ENCODE measurements at places on chromosomes 5 and 9.

- no peak for DNase-seq
Measured at GRCh38 chr5:127153031-127153430, 79.7 kb upstream of the C5orf63 start.

DNA sequence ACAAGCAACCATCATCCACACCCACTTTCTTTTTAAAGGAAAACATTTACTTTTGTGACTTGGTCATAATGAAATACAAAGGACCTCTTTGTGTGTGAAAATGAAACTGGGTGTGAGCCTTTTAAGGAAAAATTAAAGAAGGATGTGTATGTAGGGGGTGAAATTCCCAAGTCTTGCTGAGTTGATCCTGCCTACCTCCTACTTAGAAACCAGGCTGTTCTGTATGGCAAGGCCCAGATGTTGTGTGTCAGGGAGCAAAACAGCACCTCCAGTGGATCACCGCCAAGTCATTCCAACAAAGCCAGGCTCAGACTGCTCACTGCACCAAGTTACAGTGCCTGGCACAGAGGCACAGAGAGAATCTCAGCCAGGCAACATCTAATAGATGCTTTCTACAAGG is 198.5 kb upstream of the FBN2 start:
- no peak for DNase-seq

DNA sequence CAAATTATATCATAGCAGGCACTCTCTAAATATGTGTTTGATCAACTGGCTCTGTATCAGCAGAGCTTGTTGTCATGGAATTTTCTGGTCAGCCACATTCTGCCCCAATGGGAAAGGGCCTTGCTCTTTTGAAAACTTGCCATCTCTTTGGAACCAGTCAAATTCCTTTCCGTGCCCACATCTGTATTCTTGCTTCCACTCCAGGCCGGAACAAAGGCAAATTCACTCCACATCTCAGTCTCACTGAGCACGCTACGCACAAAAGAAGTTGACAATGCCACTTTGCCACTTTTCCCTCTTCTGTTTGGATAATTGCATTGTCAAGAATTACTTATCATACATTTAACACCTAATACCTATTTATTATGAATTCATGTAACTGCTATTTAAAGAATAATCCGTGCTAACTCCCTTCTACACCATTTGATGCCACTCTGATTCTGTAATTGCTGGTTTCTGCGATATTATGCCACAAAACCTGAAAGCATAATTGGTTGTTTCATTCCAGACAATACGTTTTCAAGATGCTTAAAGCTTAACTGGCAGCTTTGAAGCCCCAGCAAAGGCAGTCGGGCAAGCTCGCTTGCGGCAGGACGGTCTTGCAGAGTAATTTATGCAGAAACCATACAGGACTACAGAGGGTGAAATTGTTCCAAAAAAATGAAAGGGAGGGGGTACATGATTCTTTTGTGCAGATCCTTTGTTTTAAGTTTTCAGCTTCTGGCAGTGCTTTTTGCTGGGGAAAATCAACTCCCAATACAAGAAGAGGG is 277.7 kb downstream of the MSX2 start:
- no peak for DNase-seq

DNA sequence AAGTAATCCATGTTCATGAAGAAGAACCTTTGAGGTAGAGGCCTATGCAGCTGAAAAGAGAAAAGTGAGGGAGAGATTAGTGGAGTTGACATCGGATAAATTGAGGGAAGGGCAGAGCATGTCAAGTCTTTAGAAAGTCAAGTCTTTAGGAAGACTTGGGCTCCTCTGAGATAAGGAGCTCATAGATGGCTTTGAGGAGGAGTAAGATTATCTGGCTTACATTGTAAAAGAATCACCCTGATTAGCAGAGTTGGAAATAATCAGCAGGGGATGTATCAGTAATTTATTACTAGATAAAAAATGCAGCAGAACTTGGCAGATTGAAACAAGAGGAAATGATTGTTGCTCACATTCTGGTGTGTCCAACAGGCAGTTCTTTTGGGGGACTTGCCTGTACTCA is 727.2 kb upstream of the WWC1 start:
- DNase-seq: no peak

DNA sequence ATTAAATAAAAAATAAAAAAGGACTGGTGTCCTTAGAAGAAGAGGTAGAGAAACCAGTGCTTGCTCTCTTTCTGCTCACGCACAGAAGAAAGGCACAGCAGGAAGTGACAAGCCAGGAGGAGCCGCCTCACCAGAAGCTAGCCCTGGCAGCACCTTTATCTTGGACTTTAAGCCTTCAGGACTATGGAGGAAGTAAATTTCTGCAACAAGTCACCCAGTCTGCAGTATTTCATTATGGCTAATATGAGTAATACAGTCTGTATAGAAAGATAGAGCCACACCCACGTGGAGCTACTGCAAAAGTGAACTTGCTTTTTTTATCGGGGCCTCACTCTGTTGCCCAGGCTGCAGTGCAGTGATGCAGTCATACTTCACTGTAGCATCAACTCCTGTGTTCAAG is 68.4 kb downstream of the PDZD2 start:
- DNase-seq: no peak

DNA sequence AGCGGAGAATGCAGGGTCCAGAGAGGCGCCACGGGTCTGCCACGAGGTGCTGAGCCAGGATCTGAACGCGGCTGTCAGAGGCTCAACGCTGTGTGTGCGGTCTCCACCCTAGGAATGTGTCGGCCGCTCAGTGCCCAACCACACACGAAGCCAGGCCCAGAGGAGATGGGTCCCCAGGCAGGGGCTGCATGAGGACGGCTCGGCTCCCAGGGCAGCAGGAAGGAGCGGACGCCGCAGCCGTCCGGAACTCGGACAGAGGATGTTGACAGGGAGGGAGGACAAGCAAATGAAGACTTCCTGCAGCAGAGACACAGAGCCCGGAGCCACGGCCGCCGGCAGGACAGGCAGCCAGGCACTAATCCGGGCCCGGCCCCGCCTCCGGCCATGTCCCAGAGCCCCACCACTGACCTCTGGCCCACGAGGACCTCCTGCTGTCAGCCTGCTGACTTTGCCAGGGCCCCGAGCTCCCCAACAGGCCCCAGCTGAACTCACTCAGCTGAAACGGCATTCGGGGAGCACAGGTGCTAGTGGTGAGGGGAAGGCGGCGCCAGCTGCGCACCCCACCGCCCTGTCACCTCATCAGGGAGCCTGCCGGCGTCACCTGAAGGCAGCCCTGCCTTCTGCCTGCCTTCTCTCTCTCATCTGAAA is 12.7 kb downstream of the VAV2 start:
- DNase-seq: peak; percentile 86

DNA sequence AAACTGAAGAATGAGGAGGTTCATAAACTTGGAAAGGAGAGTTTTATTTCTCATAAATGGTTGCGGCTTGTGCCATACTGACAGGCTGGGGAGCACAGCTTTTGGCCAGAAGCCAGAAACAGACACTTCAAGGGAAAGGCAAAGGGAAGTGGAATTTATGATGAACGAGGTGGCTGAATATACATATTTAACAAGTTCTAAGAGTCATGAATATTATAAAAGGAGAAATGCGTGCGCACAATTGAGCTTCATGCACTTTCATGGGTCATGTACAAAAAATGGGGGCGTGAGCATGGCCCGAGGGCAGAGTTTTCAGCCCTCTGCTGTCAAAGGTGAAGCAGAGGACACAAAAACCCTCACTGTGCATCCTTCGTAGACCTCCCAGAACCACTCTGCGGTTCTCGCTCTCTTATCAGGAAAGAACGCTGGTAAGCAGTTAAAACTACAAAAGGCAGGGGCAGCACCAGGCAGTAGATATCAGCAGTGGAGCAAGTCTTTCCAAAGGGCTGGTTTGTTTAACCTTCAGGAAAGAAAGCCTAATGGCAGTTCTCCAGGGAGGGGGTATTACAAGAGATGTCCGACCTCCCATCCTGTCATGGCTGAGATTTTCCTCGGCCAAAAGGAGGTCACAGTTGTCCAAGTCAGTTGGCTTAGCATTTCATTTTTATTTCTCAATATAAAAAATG is 29.0 kb downstream of the AUH start:
- no peak for DNase-seq

DNA sequence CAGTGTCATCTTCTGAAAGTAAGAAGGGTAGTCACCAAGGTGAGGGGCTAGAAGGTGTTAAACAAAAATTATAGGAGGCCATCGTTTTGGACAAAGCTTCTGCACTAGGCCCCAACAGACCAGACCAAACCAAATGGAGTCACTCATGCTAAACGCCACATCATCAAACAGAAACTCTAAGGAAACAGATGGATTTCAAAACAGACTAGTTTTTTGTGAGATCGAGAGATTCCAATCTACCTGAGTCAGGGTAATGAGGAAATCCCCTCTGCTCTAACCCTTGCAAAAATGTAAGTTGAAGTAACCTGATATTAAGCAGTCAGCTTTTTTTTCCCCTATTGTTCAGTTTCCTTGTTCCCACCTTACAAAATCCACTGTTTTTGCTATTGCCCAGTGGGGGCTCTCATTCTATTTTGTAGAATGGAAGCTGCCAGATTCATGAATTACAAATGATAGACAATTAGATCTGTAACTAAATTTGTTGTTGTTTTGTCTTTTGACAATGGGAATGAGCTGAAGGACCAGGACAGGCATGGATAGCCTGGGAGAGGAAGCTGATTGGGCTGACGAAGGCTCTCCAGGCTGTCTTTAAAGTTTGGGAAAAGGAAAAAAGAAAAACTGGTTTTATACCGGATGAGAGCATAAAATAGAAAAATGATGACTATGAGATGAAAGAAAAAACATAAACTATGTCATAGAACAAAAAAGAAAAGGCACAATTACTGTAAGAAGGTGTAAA is 94.7 kb upstream of the ADAMTSL1 start:
- DNase-seq: no peak

- DNase-seq: no peak
Measured at GRCh38 chr9:7816021-7816420, 16.4 kb upstream of the DMAC1 start.

GRCh38 chr5:2991884-2992283 is 240.4 kb upstream of the IRX2 start:
- no peak for DNase-seq

DNA sequence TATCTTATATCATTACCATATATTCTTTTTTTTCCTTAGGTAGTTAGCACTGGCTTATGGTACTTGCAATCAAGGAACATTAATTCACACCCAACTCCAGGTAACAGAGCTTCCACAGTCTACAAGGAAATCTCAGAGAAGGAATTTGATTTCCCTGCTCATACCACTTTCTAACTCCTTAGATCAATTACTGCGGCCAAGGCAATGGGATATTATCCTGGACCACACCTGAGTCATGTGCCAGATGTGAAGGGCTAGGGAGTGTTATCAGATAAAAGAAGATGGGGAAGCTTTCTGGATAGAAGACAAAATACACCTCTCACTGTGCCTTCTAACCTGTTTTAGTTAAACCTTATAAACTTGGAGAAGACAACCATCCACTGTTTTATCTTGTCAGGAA is 181.2 kb downstream of the CCDC192 start:
- no peak for DNase-seq

- no peak for DNase-seq
Measured at GRCh38 chr9:752681-753200, 88.8 kb upstream of the DMRT1 start.

GRCh38 chr9:87529671-87530070 is 32.0 kb downstream of the DAPK1 start:
- DNase-seq: no peak

DNA sequence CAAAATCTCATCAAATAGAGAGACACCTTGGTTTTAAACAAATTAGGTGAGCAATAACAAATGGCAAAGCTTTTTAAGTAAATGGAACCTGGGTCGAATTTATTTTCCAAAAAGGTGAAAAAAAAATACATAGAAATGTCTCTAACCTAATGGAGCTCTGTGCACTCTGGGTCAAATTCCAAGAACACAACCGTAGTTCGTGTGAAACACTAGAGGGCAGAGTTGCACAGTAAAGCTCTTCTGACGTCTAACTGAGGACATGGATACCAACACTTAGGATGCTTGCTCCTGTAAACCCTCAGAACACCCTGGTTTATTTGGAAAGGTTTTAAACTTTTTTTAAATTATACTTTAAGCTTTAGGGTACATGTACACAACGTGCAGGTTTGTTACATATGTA is 18.9 kb downstream of the MARCHF11 start:
- DNase-seq: peak; percentile 57

DNA sequence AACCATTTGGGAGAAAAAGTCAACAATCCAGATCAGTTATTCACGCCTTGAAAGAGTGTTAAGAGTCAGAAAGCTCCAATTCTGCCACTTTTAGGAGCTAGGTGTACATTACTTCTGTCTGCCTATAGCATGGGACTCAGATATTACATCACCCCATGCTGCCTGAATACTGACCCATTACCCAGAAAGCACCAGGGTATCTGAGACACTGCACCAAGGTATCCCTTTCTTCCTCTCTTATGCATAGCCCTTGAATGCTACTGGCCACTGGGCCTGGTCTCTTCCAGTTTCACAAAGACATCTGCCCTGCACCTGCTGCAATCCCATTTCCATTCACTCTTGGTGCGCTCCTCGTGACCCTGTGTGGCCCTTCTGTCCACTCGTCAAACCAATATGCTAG is 2.6 kb downstream of the STRBP start:
- DNase-seq: peak; percentile 46

DNA sequence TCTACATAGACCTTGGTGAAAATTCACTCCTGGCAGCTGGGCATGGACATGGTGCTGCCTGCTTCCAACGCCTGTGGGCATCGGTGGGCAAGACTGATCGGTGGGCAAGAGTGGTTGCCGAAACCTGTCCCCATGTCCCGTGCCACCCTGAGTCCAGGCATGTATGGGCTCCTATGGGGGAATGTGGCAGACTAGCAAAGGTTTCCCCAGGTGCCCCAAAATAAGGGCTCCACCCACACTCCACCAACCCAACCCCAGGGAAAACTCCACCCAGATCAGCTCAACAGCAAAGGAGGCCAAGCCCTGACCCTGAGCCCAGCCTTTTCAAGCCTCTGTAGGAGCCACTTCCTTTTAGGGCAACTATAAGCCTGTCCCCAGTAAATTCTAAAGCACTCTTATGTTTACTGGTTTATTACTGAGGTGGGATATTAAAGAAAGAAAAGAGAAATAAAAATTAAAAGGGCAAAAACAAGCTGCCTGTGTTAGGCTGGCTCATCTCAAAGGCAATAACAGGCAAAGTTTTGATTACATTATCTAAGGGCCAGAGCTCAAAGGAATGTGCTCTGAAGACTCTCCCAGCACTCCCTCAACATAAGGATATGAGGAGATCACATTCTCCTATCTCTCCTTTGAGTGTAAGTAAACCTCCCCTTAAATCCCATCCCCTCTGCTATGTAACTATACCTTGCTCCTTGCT is 8.9 kb upstream of the SPATA31E1 start:
- no peak for DNase-seq

DNA sequence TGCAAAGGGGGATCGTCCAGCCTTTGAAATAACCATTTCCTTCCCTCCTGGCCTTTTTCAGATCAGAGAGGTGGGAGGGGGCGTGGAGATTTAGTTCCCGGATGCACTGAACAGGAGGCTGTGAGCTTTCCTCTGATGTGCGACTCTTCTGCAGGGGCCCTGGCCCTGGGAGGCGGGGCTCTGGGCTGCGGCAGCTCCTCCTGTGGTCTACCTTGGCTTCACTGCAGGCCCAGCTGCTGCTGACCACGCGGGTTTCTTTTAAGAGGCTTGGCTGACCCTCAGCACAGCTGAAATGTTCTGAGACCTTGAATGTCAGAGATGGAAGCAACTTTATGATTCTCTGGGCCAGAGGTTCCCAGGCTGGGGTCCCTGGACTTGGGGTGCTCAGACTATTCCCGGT is 27.0 kb upstream of the COL15A1 start:
- no peak for DNase-seq

GRCh38 chr5:179716286-179716685 is 16.3 kb upstream of the MAML1 start:
- no peak for DNase-seq
